Stimulated activated CD4-positive, alpha-beta T cell treated with anti-CD3 and anti-CD28 coated beads, Interleukin-4, amount 100 ng/mL, for 24 hours (primary cell): ENCODE measurements at places on chromosomes 2 and 18.

DNA sequence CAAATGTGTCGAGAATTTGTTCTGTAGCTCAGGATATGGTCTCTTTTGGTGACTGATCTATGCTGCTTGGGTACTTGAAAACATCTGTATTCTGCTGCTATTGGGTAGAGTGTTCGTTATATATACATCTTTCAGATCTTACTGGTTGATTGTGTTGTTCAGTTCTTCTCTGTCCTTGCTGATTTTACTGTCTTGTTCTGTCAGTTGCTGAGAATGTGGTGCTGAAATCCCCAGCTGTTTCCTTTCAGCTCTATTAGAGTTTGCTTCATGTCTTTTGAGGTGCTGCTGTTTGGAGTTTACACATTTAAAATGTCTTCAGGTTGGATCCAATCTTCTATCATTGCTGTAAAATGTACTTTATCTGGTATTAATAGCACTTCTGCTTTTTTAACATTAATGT, 12.9 kb downstream of the BCL2L11 start:
- no peak for DNase-seq

DNA sequence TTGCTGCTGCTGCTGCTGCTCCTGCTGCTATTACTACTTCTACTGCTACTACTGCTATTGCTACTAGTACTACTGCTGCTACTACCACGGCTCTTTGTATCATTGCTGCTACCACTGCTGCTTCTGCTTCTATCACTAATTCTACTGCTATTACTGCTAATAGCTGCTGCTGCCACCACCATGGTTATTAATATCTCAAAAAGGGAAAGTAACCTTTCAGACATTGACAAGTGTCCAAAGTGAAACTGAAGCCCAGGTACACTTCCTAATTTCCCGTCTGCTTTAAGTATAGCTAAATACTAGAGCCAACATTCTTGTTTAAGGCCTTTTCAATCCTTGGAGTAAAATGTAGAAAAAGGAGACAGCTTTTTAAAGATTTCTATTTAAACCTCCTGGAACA, 45.4 kb upstream of the EHBP1 start:
- no peak for DNase-seq

DNA sequence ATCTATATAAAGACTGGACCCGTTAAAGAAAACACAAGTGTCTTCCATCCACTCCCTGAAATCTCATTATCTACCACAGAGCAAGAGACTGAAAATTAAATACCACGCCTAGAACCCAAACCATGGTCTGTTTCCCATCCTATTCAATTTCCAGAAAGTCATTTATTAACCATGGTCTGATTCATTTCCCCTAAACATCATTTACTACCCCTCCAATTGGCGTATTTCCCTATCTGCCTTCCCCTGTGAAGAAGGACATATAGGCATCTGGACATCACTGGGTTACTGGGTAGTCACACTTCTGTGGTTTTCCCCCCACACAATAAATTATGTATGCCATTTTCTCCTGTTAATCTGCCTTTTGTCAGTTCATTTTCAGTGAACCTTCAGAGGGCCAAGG, 30.8 kb downstream of the CCDC93 start:
- no peak for DNase-seq

DNA sequence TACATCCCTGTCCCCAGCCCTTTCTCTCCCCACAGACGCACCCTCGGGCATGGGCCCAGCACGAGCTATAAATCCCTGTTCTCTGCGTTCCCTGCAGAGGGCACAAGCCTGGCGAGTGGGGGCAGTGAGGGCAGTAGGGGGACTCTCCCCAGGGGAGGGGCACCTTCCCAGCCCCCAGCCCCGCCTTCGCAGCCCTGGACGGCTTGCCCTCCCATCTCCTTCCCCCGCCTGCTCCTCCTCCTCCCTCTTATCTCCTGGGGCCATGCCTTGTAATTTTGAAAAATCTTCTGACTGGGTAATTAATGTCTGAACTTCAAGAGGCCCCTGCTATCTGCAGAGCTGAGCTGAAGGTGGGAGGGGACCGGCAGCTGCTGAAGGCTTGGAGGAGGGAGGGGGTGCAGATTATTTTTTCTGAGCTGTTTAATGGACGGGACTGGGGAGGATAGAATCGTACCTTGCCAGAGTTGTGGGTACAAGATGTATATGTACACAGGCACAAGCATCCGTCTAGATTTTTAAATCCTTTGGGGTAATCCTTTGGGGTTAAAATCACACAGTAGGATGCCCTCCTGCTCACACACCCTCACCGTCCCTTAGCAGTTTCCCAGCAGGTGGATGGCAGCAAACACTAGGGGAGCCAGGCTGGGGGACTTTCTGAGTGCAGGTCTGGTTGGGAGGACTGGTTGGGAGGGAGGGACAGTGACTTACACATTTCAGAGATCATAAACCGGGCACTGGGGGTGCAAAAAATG, 121.9 kb downstream of the SMAD7 start:
- DNase-seq = no peak

- DNase-seq = no peak
Measured at GRCh38 chr2:137963535-137964065, 673 bp upstream of the HNMT start.

- DNase-seq = no peak
Measured at GRCh38 chr18:47881752-47882455, 48.6 kb downstream of the SMAD2 start.

DNA sequence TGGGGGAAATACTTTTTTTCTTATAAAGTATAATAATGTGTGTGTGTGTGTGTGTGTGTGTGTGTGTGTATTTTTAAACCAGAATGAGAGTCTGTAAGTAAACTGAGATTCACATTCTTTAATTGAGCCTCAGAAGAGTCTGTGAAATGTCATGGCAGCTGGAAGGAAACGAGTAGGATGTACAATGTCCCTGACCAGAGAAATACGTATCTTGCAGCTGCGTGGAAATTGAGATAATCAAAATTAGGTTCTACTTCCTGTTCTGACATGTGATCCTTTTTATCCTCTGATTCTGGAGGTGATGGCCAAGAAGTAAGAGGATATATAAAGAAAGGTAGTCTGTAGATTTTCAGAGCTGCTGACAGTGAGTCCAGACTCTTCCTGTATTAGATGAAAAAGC, 50.0 kb downstream of the SH3RF3 start:
- no peak for DNase-seq

GRCh38 chr2:9549420-9549819, 6.2 kb downstream of the ADAM17 start:
- DNase-seq = no peak

DNA sequence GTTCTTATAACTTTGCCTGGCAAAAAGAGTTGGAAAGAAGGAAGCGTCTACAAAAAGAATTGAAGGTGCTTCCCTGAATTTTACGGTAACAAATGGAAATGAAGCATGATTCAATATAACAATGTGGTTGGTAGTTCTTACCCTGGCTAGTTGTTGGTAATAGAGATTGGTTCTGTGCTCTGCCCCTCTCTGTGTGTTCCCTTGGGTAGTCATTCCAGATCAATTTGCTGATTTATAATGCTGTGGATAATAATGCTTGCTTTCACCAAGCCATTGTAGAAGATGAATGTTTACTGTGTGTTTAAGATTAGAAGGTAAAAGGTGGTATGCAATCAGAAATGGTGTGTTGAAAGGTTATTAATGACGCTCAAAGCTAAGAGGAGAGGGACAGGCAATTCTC, 577.8 kb upstream of the NXPH2 start:
- no peak for DNase-seq

GRCh38 chr2:29405707-29406106, 290.5 kb downstream of the CLIP4 start:
- no peak for DNase-seq

GRCh38 chr18:78677483-78678317, 301.9 kb upstream of the SALL3 start:
- no peak for DNase-seq

GRCh38 chr18:48805826-48806535, 144.8 kb downstream of the SMAD7 start:
- no peak for DNase-seq

GRCh38 chr2:217478831-217479455, 523.9 kb downstream of the TNS1 start:
- no peak for DNase-seq

DNA sequence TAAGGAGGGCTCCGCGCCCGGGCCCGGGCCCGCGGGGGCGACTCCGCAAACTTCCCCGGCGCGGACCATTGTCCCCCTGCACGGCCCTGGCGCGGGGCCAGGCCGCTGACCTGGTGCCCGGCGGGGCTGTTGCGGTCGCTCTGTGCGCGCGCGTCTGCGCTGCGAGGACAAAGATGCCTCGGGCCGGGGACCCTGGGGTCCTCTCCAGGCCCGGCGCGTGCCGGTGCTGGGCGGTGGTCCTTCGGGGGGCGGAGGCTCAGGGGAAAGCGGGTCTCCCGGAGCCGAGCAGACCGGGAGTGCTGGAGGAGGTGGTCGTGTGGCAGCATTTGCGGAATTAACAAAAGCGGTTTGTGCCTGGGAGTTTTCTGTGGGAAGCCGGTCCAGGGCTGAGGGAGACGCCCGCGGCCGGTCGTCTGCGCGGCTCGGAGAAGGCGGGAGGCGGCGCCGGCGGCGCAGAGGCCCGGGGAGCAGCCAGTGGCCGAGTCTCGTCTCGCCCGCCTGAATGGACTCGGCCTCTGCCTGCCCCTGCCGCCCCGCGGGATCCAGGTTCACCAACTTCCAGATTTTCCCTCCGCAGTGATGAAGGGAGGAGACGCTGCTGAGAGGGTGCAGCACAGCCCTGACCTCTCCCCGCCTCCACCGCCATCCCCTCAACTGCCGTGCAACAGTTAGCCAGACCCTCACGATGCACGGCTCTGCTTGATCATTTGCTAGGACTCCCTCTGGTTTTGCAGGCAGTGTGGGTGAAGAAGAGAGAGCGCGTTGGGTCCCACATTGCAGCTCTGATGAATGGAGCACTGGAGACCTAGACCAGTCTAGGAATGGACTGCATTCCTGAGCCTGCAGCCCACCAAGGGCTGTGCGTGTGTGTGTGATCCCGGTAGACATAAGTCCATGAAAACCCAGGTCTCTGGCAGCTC, 705 bp downstream of the EFR3B start:
- no peak for DNase-seq

GRCh38 chr18:55323051-55323994, 264.7 kb downstream of the TCF4 start:
- no peak for DNase-seq

GRCh38 chr2:45713591-45713990, 62.1 kb downstream of the PRKCE start:
- no peak for DNase-seq

DNA sequence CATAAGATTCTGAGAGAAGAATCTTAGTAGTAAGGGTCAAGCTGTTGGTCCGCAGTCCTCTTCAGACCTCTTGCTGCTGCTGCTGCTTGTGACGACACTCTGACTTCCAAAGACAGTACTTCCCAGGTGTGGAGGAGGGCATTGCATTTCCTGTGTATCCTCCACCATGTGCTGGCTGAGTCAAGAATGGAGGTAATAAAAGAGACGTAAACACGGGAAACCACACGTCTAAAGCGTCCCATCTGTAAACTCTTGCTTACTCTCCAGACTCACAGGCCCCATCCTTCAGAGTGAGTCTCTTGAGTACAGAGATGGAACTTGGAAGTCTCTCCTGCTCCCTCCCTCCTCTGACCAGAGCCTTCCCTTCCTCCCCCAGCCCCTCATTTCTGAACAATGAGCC, 25.6 kb downstream of the KLHL29 start:
- no peak for DNase-seq

- DNase-seq = no peak
Measured at GRCh38 chr2:28835781-28836180, 25.1 kb downstream of the SPDYA start.

DNA sequence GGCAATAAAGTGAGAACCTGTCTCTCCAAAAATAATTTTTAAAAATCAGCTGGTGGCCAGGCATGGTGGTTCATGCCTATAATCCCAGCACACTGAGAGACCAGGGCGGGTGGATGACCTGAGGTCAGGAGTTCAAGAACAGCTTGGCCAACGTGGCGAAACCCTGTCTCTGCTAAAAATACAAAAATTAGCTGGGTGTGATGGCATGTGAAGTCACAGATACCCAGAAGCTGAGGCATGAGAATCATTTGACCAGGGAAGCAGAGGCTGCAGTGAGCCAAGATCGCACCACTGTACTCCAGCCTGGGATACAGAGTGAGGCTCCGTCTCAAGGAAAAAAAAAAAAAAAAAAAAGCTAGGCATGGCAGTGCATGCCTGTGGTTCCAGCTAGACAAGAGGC, 7.4 kb upstream of the GPR75 start:
- DNase-seq = no peak

DNA sequence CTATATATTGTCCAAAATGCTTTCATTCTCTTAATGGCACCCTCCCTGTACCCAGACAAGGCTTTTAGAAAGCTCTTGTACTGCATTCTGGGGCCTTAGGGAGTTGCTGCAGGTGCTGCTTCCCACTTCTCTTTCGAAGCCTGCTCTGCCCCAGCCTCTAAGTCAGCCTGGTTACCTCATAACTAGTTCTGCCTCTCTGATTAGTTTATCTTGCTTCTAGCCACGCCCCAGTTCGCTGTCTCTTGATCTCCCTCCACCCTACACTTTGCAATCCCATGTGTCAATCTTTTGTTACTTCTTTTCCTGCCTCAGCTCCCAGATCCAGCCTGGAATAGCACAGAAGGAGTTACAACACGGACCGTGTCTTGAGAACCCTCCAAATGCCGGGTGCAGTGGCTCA, 13.8 kb upstream of the NCOA1 start:
- no peak for DNase-seq

DNA sequence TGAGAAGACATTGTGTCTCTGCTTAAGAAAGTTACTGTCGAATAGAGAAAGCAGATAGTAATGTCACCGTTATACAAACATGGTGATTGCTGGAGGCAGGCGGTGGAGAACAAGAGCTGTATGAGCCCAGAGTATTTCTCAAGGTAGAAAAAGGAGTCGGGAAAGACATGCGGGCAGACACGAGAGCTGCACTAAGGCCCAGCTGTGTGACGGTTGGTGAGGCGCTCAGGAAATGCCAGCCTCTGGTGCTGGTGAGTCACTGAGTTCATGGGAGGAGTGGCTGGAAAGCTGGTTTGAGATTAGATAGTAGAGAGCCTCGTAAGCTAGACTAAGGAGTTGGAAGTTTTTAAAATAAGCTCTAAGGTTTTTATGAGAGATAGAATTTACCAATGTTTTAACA, 390.9 kb upstream of the TRIB2 start:
- DNase-seq = no peak

GRCh38 chr2:74424139-74424992, 2.8 kb downstream of the WDR54 start:
- no peak for DNase-seq

DNA sequence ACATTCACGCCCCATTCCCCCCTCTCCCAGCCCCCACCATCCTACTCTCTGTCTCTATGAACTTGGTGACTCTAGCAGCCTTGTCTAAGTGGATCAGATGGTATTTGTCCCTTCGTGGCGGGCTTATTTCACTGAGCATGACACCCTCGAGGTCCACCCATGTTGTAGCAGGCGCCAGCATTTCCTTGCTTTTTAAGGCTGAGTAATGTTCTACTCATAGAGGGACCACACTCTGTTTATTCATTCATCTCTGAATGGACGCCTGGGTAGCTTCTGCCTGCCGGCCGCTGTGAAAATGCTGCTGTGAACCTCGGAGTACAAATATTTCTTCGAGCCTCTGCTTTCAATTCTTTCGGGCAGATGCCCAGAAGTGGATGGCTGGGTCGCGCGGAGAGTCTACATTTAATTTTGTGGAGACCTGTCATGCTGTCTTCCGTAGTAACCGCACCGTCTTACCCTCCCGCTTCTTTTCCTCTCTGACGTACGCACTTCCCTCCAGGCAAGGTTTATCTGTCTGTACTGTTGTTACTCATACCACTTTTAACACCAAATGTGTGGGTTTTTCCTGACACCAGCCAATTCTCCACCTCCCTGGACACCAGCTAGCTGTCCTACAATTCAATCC, 5.6 kb downstream of the CROCC2 start:
- no peak for DNase-seq
